Stimulated activated effector memory CD8-positive, alpha-beta T cell treated with anti-CD3 and anti-CD28 coated beads, Interleukin-12 subunit alpha, Interleukin-12 subunit beta, amount 100 ng/mL, for 72 hours (primary cell): ENCODE measurements at places on chromosomes 2 and 18.

GRCh38 chr2:110182449-110182848 lies 22.4 kb downstream of the NPHP1 start:
- no peak for DNase-seq

DNA sequence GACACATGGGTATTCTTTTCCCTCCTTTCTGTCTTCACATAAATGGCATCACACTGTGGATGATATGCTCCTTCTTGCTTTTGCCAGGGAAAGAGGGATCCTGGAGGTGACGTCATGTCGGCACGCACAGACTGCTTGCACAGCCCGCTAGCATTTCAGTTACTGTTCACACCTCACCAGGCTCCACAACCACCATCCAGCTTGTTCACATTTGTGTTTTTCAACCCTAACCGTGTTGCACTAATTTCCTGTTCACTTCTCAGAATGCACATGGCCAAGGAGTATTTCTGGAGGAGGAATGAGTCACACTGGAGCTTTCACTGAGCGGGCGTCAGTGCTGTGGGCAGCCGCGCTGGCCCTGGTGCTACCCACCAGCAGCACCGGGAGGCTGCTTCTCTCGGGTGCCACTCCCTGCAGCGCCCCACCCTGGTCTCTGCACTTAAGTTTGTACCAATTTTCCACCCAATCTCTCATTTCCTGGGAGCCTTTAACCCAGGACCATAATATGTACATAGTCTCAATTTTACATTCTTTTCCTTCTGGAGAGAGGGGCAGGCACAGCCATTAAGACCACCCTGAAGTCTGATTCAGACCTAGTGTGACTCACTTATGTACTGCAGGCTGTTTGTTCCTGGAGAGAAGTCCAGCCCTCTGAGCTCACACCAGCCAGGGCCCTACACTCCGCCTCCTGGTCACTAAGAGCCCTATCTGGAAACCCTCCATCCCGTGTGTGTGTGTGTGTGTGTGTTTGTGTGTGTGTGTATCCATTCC lies 65.1 kb downstream of the MBP start:
- peak; percentile 63 for DNase-seq

GRCh38 chr2:234533626-234534025 lies 36.7 kb upstream of the ARL4C start:
- DNase-seq: no peak

DNA sequence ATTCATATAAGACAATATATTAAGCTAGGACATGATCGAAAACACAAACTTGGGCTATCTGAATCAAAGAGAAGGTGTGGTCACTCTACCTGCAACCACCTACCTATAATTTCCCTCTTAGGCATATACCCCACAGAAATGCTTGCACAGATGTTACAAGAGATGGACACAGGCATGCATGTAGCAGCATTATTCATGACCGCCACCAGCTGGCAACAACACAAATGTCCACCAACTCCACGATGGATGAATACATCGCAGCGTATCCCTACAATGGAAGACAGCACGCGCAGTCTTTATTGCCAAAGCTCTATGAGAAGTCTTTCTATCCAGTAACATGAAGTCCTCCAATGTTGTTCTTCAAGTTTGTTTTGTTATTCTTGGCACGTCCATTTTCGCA lies 90.8 kb downstream of the ARL4C start:
- DNase-seq: no peak

GRCh38 chr2:188456114-188456909 lies 164.6 kb downstream of the GULP1 start:
- DNase-seq: no peak

GRCh38 chr2:85838641-85839040 lies 50.1 kb downstream of the ST3GAL5 start:
- DNase-seq: peak; percentile 33

DNA sequence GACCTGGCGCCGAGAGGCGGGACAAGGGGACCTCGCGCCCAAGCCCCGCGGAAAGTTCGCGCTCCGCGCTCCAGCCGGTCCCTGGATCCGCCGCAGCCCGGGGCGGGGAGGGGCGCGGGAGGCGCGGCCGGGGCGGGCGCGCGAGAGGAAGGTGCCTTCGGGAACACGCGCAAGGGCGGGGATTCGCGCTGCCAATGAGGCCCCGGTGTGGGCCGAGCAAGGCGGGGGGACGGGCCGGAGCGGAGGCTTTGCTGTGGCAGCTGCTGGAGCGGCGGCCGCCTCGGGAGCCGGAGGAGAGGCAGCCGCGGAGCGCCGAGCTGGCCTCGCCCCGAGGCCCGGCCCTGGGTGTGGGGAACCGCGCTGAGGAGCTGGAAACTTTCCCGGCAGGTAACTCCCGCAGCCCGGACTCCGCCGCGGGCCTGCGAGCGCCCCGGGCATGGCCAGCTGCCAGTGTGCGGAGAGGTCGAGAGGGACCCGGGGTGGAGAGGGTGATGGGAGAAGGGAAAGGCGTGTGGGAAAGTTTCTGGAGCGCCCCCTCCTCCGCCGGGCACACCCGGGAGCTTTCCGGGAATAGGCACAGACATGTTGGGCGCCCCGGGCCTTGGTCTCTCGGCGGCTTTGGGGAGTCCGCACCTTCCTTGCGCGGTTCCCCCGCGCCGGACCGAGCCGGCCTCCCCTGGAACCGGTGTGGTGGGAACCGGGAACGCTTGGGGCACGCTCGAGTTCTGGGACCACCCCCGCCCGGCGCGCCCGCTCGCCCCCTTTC lies at the start of gene TANC1:
Gene TANC1 (plus strand): TSS at position 245 of the 766 bp plus-strand sequence. CDS start 97,271 bp downstream, outside the sequence.
- peak; percentile 65 for DNase-seq

GRCh38 chr2:129491308-129491707 lies 488.2 kb upstream of the RAB6C start:
- DNase-seq: no peak

GRCh38 chr2:140002110-140002509 lies 1221.9 kb upstream of the NXPH2 start:
- DNase-seq: no peak

- no peak for DNase-seq
Observed at GRCh38 chr2:44771522-44771921, 170.0 kb upstream of the SIX3 start.

DNA sequence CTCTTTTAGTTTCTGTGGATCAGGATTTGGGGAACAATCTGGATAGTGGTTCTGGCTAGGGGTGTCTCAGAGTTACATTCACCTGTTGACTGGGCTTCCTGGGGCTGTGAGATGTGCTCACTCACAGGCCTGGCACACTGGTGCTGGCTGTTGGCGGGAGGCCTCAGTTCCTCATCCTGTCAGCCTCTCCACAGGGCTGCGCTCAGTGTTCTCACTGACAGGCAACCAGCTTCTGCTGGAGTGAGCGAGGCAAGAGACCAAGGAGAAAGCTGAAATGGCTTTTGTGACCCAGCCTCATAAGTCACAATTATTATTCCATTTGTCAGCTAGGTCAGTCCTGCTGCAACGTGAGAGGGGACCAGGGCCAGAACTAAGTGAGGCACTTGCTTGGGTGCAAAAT lies 180.6 kb upstream of the GLI2 start:
- DNase-seq: no peak

DNA sequence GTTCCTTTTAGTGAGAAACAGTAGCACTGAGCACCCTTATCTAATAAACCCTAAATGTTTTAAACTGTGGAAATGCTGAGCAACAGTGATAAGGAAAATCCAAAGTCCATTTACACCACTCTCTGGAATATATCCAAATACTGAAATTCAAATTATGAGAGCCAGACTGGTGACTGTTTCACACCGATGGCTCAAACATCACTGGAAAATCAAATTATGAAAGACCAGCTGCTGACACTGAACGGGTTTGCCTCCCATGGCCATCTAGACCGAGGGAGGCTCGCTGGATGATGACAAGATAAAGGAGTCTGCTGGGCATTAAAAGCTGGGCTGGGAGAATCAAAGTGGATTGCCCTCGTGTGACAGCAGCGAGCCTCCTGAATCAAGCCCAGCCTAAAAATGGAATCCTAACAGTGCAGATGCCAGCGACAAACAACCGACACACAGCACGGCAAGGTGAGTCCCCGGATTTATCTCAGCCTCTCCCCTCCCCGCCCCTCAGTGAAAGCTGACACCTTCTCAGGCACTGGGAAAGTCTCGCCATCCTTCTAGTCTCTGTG lies 30.3 kb downstream of the SERPINE2 start:
- no peak for DNase-seq

DNA sequence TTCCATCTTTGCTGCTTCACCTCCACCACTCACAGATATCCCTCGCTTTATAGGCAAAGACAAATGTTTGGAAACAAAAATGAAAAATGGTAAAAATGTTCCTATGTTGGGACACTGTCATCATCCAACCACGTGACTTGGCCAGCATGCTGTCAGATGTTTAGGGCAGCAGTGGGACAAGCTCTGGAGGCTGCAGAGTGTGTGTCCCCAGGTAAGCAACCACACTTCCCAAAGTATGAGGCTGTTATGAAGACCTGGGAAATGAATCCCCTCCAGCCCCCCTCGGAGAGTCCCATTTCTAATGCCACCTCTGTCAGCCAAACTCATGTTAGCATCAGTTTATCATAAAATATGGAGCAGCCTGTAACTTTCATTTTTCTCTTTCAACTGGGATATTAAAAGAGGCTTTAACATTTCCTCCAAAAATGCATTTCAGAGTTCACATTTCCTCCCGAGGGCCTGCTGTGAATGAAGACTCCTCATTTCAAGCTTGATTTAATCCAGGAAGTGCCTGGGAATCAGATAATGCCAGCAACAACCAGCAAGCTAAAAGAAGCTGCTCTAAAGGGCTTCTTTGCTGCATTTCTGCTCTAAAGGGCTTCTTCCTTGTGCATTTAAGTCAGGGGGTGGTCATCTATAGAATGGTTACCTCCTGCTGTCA lies 66.2 kb downstream of the APOB start:
- no peak for DNase-seq

DNA sequence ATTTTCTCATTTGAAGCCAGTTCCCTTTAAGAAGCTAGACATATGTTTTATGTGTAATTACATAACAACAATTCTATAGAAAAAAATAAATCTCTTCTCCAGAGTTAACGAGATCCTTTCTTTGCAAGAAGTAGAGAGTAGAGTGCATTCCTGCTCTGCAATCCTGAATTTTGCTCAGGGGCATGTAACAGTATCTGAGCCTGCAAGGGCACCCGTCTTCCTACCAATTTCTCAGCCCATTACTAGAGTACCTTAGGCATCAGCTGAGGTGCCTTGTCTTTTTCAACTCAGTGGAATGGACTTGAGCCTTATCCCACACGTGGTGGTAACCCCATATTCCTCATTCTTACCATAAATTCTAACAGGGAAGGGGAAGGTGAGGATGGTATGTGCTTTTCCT lies 205.9 kb downstream of the IKZF2 start:
- DNase-seq: no peak

GRCh38 chr2:201542291-201542690 lies 90.8 kb downstream of the STRADB start:
- no peak for DNase-seq

DNA sequence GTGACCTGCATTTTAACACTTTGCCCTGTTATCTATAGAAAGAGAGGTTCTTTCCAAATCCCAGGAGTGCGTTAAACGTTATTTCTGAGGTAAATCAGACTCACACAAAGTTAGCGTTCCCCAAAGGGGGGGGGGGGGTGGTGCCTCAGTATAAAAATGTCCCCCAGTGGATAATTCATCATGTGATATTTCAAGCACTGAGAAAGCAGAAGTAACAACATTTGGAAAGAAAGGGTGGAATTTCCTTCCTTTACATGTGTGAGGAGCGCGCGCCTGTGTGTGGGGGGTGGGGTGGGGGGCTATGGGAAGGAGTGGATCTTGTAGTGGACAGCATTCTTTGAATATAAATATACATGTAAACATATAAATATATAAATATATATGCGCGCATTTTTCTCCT lies 630.9 kb downstream of the NYAP2 start:
- DNase-seq: no peak

DNA sequence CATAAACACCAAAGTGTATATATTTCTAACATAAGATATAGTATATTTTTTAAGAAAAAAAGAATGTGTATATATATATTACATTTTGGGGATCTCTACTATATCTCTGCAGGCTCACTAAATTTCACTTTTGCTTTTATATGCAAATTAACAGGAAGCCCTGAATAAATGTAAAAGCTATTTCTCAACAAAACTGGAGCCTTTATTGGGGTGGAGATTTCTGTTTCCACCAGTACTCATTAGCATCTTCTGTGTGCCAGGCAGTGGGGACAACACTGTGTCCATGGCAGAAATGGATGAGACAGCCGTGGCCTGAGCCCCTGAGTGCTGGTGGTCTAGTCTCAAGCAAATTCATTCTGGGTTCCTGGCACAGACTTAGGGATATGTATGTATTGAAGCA lies 41.3 kb downstream of the C18orf63 start:
- DNase-seq: no peak

GRCh38 chr2:26901326-26902183 lies 53.6 kb downstream of the DPYSL5 start:
- no peak for DNase-seq
